ENCODE measurements at places on chromosomes 5 and 9.

DNA sequence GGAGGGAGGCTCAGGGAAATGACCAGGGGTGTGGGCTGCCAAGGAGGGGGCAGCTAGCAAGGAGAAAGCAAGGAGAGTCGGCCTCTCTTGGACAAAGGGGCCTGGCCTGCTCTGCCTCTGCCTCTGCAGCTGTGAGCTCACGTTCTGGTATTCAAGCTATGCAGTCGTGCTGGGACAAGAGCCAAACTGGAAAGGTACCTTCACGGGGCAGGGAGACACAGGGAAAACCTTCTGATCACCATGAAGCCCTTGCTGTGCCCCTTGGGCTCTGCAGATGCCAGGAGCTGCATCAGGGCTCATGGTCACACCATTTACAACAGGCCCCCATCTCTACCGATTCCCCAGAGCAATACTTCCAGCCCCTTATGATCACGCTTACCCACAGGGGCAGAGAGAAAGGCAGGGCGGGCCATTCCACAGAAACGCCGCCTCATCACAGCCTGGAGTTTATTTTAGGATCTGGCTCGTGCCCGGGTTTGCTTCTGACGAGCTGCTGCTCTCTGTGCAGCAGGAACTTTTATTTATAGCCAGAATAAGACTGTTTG, 63.2 kb downstream of the PRRT1B start:
- no peak for DNase-seq

GRCh38 chr9:37905131-37905505, 1.2 kb upstream of the SLC25A51 start:
- no peak for DNase-seq

DNA sequence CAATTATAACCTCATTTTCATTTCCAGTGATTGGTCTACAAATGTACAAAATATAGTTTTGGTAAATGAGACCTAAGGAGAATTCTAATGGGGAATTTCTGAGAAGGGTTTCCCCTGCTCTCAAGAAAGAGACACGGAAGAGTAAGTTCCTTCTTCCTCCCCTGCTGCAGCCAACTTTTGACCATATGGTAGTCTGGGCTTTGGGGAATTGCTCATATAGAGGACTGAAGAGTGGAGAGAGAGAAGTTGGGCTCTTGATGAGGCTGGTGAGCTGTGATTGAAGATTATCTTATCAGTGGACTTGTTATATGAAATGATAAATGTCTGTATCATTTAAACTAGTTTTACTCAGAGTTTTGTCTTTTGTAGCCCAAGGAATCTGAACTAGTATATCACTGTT, 4.3 kb upstream of the LNPEP start:
- DNase-seq, result no peak

DNA sequence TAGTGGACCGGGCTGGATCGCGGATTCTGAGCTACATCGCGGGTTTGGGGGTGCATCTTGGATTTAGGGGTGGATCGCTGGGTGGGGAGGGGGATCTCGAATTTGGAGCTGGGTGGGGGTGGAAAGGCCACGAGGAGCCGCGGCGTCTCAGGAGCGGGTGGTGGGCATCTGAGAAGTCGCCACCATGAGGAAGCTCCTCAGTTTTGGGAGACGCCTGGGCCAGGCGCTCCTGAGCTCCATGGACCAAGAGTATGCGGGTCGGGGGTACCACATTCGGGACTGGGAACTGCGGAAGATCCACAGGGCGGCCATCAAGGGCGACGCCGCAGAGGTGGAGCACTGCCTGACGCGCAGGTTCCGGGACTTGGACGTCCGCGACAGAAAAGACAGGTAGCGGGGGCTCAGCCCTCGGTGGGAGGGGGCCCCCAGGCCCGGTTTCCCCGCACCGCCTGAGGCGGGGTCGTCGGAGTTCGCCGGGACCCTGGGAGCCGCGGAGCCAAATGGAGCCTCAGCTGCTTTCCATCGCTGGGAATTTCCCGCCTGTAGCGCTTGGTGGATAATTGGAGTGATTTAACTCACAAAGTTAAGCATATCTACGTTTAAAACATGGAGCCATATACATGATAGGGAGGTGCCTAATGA, 376 bp downstream of the ANKRD18B start:
- DNase-seq, result no peak

DNA sequence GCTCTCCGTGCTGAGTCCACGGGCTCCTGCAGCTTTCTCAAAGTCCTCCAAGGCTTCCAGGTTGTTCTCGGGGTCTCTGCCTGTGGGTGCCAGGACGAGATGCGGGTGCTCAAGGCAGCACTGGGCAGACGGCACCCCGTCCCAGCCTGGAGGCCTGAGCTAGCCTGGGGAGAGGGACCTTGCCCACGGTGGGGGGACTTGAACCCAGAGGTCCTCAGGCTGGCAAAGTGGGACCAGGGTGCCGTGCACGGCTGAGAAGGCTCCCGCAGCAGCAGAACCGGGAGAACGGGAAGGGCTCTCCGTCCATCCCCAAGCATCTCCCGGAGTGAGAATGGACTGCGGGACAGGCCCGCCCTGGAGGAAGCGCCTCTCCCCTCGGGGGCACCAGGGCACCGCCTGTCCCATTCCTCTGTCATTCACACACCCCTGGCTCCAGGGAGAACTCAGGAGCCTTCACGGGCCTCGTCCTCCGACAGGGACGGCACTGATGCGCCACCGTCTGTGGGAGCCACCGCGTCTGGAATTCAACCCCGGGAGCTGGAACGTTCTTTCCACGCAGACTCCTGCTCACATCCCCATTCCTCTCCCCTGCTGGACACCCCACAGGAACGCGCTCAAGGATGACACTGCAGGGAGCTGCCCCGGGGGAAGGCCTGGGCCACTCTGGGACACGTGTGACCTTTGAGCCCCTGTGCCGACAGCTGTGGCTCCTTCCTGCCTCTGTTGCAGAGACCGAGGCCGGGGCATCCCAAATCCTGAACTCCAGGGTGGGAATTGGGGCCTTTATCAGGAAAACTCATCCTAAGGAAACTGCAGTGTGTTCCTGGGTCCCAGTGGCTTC, 16.3 kb upstream of the OBP2B start:
- no peak for DNase-seq

- DNase-seq, result no peak
These were observed 2.6 kb downstream of the SEPTIN8 start for GRCh38 chr5:132774406-132774805.

- DNase-seq, result no peak
These were observed 11.0 kb downstream of the TMEM268 start for GRCh38 chr9:114621975-114622609.

DNA sequence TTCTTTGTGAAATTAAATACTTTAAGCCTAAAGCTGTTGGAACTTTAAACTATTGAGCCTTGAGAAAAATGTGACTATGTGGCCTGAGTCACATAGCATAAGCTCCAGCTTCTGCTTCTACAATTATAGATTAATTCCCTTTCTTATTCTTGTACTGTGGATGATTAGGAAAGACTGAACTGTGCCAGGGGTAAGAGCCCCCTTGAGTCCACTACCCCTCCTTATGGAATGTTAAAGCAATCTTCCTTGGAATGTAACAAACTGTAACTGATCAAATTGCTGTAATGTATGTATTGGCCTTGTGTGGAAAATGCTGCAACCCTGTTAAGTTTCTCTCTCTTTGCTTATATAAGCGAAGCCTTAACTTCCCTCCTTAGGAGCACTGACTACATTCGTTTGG, 273.2 kb downstream of the FAM170A start:
- DNase-seq, result no peak

DNA sequence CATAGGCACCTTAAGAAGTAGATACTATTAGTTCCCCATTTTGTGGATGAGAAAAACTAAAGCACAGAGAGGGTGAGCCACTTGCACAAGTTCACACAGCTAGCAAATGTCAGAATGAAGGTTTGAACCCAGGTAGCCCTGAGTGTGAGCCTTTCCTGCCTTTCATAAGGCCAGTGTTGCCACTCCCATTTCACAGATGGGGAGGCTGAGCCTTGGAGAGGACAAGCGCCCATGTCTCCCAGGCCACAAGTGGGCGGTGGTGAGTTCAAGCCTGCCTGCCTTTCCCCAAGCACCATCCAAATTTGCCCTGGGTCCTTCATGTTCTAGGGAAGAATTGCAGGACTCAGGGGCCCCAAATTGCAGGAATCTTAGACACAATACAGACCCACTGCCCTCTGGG, 50.6 kb downstream of the LHX2 start:
- no peak for DNase-seq

- DNase-seq, result no peak
These were observed 121.0 kb downstream of the MEF2C start for GRCh38 chr5:88761939-88762338.

- no peak for DNase-seq
These were observed 20.7 kb downstream of the SLIT3 start for GRCh38 chr5:169280286-169280685.

GRCh38 chr5:178478370-178478769, 111.8 kb downstream of the COL23A1 start:
- DNase-seq, result no peak

- no peak for DNase-seq
These were observed 14.9 kb upstream of the TMEM38B start for GRCh38 chr9:105679257-105680022.

- DNase-seq, result no peak
These were observed 21.6 kb downstream of the CSF1R start for GRCh38 chr5:150064681-150065220.

- DNase-seq, result no peak
These were observed 153.8 kb upstream of the NR3C1 start for GRCh38 chr5:143557061-143557818.

DNA sequence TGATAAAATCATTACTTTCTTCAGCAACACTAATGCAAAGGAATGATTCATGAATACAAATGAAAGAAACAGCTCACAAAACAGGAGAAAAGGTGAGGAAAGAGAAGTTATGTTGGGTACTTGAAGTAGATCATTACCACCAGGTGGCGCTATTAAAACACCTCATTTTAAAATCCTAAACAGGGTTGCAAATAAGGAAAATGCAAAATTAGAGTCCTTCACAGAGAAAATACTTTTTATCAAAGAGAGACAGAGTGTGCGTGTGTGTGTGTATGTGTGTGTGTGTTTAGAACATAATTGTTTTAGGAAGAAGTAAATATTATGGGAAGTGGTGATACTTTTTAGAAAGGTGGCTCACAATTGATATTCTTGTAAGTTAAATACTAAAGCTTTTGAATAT, 49.5 kb upstream of the CD180 start:
- no peak for DNase-seq

DNA sequence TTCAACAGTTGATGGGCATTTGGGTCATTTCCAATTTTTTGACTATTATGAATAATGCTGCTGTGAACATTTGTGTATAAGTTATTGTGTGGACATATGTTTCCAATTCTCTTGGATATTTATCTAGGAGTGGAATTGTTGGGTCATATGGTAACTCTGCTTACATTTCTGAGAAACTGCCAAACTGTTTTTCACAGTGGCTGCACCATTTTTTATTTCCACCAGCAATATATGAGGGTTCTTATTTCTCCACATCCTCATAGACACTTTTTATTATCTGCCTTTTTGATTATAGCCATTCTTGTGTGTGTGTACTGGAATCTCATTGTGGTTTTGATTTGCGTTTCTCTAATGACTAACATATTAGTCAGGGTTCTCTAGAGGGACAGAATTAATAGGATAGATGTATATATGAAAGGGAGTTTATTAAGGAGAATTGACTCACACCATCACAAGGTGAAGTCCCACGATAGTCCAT, 14.7 kb upstream of the MED27 start:
- no peak for DNase-seq

GRCh38 chr9:86246752-86247161, 12.7 kb downstream of the C9orf153 start:
- no peak for DNase-seq

DNA sequence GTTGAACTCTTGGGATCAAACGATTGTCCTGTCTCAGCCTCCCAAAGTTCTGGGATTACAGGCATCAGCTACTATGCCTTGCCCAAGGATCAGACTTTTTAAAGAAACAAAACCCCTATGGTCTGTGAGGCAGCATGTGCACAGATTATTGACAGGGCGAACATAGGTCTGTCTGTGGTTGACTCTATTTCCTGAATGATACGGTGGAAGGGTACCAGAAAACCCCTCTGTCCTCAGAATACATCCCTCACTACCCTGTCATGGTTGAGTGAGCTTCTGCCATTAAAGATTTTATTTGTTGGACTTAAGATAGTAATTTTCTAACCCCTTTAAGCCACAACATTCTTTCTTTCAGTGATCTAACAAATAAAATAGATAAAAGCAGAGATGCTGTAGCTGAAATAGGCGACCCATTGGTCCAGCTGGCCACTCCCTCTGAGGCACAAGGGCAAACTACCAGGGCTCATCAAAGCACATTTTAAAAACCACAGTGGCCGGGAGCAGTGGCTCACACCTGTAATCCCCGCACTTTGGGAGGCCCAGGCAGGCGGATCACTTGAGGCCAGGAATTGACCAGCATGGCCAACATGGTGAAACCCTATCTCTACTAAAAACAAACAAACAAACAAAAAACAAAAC, 84.9 kb upstream of the ANKRD55 start:
- no peak for DNase-seq

- DNase-seq, result no peak
These were observed 34.2 kb downstream of the PTGES start for GRCh38 chr9:129718647-129719046.

DNA sequence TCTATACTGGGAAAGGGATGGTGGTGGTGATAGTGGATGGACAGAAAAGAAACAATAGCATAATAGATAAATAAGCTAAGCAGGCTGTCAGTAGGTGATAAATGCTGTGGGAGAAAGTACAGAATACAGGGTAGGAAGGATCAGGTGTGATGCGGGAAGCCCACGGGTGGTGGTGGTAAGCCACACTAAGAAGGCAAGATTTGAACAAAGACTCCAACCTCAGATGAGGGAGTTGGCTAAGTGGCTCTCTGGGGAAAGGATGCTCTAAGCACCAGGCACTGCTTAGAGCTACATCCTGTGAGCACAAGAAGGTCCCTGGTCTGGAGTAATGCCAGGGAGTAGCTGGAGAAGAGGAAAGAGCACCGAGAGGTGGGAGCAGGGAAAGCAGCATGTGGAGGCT, 151.6 kb upstream of the KLF9 start:
- DNase-seq, result no peak

GRCh38 chr5:115087951-115088350, 81.8 kb downstream of the TRIM36 start:
- DNase-seq, result no peak

DNA sequence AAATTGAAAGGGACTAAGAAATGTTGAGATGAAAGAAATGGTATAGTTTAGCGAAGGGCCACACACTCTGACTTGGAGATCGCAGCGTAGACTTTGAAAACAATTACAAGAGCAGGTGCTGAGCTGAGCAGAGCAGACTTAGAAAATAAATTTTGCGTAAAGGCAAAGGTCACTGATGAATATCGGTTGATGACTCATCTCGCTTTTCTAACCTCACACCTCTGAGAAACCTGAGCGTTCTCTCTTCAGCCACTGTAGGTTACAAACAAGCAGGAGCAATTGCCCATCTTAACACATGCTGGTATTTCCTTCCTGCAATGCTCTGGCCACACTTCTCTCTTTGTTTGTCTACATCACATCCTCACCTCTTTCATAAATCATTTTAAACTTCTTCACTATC, 190.6 kb upstream of the C9orf72 start:
- no peak for DNase-seq

DNA sequence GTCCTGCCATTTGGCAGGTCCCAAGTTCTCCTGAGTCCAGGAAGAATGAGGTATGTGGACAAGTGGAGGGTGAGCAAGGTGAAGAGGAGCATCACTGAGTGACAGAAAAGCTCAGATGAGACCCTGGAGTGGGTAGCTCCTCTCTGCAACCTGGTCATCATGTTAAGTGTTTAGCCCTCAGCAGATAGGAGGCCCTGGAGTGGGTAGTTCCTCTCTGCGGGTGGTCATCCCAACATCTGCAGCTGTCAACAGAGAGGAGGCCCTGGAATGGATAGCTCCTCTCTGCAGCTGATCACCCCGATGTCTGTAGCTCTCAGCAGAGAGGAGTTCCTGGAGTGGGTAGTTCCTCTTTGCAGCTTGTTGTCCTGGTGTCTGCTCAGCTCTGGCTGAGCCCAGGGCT, 48.4 kb downstream of the NDUFAF2 start:
- no peak for DNase-seq
